ENCODE measurements at places on chromosomes 5 and 9.

DNA sequence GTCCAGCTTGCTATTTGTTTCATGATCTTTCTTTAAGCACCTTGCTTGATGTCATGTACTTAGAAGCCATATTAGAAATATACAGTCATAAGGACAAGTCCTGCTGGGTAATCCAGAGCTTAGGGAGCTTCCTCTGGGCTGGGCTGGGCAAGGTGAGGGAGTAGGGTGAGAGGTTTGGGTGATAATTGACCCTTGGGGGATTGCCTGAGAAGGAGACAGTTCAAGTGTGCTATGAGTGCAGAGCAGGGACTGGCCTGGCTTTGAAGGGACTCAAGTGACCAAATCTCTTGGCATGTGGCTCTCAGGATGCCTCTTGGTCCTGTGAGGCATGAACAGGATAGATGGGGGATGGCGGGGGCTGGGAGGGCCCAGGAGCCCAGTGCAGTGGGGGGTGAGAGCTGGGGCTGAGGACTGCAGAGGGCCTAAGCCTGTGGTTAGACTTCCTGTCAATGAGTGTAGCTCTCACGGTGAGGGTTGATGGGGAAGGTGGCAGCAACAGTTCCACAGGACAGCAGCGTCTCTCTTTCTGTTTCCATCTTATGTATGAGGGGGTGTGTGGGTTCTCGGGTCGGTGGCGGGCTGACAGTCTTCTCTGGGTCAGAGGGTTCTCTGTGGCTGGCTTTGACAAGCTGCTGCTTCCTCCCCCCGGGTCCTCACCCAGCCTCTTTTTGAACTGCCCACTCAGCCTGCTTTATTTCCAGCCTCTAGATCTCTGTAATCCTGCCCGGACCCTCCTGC, 53.5 kb downstream of the RGS3 start:
- DNase-seq, result peak; percentile 78

- DNase-seq, result peak; percentile 81
Measured at GRCh38 chr9:137534256-137535119, 15.7 kb downstream of the PNPLA7 start.

DNA sequence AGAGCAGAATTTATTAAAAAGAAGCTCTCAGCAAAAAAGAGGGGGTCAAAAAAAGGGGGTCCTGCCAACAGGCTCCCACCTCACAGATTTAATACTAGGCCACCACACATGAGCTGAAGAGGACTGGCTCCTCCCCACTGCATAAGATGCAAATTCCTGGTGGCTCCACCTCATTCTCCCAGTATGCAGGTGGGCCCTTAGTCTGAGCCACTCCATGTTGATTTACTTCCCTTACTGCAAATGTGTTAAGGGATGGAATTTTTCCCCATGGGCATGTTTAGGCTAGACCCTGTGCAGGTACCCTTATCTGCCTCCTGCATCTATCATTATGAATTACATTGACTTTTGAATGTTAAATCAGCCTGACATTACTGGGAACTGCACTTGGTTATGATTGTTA, 82.9 kb downstream of the ISOC1 start:
- DNase-seq, result no peak

GRCh38 chr9:125430161-125431011, 168.8 kb downstream of the GAPVD1 start:
- no peak for DNase-seq

DNA sequence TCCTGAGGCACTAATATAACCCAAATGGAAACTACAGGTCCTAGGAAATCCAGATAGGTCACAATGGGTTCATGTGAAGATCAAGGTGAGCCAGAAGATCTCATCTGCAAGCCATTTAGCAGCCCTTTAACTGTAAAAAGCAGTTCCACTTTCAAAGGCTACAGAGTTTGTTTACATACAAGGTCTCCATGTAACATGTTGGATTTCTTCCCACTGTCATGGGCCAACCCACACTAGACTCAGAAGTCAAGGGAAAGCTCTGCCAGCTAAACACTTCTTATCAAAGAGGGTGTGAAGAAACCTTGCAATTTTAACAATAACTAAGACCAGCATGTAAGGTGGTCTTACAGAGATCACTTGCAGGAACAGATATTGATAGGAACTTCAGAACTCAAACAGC, 3.8 kb upstream of the CTNNAL1 start:
- DNase-seq, result no peak

- DNase-seq, result no peak
Measured at GRCh38 chr5:151110992-151111391, 30.2 kb upstream of the TNIP1 start.

- DNase-seq, result peak; percentile 60
Measured at GRCh38 chr5:1498623-1499416, 24.9 kb downstream of the LPCAT1 start.
